ENCODE measurements at places on chromosomes 1 and 21.
A peak's percentile ranks its signal among the peaks of the same experiment; 100 is the strongest.

DNA sequence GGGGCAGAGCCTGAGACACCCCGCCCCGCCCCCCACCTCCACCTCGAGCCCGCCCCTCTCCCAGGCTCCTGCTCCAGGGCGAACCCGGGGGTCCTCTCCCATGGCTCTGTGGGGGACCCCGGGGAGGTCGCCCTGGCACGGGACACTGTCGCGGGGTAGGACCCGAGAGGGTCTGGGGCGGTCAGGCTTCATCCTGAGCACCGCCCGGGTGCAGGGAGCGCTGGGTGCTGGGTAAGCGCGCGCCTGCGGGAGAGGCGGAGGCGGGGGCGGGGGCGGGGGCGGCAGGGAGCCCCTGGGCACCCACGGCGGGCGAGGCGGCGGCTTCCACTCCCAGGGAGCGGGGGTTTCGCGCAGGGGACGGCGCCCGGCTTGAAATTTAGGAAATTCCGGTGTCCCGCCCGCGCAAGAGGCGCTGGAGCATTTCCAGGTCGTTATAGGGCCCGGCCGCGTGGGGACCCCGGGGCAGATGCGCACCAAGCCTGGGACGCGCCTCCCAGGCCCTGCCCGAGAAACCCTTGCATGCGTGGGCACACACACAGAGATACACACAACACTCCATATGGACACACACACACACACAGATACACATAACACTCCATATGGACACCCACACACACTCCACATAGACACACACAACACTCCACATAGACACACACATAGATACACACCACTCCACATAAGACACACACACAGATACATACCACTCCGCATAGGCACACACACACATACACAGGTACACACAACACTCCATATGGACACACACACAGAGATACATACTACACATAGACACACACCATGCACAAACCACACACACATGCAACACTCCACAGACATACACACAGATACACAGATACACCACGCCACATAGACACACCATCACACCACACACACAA, 48.7 kb upstream of the SLC19A1 start:
- no peak for DNase-seq

GRCh38 chr1:94590203-94591137, 48.9 kb upstream of the F3 start:
- no peak for DNase-seq

GRCh38 chr1:245126530-245126929, 28.3 kb upstream of the KIF26B start:
- no peak for DNase-seq

DNA sequence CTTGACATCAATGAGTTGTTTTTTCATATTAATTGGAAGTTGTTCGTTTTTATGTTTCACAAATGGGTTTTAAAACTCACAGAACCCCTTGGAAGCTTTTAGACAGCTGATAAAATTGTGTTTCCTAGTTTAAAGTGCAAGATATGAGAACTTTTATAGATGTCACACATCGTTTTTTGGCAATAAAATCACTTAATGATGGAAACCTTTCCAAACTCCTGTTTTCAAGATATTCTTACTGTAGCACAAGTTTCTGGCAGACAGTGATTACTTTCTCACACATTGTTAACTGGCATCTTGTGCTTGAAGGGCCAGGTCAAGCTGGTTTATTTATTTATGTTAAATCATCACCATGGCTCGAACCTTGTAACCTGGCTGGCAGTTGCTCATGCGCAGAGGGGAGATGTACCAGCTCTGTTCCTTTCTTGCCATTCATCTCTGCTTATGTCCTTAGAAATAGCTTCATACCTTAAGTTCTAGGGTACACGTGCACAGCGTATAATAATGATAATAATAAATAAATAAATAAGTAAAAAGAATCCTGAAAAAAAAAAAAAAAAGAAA, 10.2 kb upstream of the RCAN1 start:
- no peak for DNase-seq

- DNase-seq, result no peak
Measured at GRCh38 chr1:228305721-228306152, 97.9 kb downstream of the OBSCN start.

- no peak for DNase-seq
Measured at GRCh38 chr1:178004926-178005391, 35.1 kb upstream of the SEC16B start.

DNA sequence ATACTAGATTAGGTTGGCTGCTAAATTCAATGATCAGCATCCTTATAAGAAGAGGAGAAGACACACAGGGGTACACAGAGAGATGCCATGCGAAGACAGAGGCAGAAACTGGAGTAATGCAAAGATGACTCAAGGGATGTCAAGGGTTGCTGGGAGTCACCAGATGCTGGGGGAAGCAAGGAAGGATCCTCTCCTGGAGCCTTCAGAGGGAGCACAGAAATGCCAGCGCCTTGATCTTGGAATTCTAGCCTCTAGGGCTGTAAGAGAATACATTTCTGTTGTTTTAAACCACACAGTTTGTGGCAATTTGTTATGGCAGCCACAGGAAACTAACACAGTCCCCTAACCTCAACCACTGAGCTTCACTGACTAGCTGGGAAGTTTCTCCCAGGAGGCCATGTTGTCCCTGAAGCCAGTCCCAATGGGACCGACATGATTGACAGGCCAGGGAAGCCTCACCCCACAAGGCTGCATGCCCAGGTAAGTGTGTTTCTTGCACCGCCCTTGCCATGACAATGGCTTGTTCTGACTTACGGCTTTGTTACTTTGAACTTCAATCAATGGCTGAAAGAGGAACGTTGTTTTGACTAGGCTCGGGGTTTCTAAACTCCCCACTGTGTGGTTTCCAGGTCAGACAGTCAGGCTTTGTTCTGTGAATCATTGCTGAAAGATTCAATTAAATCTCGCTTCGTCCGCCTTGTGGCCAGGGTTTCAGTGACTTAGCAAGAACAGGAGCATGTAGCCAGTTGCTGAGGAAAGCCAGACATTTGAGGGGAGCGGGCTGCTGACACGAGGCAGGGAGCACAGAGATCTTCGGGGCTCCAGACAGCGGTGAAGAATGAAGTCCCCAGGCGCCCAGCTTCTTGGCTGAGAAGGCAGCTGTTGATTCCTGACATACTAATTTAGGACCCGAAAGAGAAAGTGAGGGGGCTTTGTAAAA, 62.3 kb downstream of the RUNX1 start:
- DNase-seq, result peak; percentile 28

DNA sequence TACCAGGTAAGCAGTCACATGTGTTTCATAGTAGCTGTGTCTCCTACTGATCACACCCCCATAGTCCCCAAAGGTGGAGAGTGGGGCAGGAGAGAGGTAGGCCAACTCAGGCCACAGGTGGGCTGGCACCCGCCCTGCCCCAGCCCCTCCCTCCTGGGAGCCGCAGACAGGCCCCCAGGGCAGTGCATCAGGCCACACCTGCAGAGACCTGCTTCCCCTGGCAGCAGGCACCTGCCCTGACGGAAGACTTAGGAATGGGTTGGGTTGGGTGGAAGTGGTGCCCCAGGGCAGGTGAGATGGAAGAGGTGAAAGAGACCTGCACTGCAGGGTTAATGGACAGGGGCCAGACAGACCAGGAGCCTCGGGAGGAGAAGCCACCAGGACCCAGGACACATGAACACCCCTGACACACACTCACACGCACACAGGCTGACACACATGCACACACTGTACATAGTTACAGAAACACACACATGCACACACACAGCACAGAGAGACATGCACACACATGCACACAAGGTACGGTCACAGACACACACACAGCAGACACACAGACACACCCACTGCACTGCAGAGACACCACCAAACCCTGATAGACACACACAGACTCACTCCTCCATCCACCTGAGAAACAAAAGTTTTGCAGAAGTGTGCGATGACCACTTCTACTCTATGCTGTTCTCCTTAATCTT, 1.7 kb upstream of the COL18A1 start:
- DNase-seq, result no peak

GRCh38 chr1:155514582-155515187, 47.9 kb downstream of the ASH1L start:
- no peak for DNase-seq

DNA sequence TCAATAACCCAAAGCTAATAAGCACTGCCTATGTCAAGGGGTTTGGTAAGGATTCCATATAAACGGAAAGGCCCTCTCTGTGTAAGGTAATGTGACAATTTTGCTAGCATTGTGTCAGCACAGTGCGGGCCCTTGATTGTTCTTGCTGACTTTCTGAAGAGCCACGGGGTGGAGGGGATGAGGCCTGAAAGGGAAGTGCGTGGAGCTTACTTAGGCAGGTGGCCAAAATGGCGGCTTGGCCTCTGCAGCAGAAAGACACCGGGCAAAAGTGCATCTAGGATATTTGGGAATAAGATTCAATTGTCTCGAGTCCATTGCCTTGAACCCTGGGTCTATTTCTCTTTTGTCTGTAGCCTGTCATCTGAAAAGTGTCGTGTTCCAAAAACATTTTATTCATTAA, 114.3 kb downstream of the TGFB2 start:
- no peak for DNase-seq

- no peak for DNase-seq
Measured at GRCh38 chr1:203888807-203889251, 27.4 kb downstream of the SNRPE start.

DNA sequence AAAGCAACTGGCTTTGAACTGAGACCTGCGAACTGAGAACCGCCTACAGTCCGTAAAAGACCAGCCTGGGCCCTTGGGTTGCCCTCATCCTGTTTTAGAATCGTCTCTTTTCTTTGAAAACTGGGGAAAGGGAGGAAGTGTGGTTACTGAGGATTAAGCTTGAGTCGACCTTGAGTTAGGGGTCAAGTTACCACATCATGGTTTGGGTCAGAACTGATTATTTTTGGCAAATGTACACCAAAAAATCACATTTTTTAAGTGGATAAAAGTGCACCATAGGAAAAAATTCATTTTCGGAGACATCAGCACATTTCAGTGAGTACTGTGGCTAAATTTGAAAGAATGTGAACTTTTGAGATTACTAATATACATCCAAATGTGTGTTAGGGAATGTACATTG, 76.9 kb upstream of the KAZN start:
- DNase-seq, result no peak

- DNase-seq, result no peak
Measured at GRCh38 chr1:47188791-47189785, 748 bp downstream of the PDZK1IP1 start.

DNA sequence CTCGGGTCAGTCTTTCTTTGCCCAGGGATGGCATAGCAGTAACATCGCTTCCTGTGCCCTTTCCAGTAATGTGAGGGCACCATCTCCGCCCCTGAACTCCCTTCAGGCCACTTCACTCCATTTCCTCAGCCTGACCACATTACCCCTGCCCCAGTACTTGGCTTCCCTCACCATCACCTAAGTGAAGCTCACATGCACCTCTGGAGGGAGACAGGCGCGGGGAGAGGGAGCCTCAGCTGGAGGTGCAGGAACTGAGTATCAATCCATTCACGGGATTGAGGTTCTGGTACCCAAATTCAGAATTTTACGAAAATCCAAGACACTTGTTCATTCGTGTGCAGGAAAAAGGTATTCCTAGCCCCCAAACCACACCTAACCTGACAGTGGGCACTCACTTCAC, 540.4 kb downstream of the KIF26B start:
- no peak for DNase-seq

GRCh38 chr1:3001471-3002348, 19.6 kb upstream of the ACTRT2 start:
- no peak for DNase-seq

DNA sequence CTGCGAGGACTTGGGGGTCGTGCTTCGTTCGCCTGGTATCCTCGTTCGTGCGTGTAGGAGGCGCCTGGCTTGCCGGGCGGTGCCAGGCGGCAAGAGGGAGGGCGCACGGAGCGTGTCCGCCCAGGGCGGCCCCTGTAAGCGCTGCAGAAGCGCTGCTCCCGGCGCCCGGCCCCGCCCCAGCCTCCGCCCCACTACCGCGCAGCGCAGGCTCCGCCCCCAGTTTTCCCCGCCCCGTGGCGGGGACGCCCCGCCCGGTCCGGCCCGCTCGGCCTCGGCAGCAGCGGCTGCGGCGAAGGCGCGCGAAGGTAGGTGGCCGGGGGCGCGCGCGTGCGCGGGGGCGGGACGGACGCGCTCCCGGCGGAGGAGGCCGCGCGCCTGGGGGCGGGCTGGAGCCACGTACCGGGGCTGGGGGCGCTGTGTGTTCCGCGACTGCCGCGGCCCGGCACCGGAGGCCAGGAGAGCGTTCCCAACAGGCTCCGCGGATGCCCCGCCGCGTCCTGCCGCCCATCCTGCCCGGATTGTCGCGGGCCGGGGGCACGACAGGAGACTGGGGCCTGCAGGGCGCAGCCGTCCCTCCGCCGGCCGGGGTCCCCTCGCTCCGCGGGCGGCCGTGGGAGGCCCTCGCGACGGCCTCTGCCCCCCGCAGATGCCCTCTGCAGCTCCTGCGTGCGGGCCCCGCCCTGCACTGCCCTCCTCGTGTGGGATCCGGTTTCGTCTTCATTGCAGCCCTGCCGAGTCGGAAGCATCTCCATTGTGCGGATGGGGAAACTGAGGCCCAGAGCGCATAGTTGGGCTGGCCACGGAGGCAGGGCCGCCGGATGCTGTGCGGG, 7.7 kb upstream of the CROCC start:
- peak; percentile 87 for DNase-seq

DNA sequence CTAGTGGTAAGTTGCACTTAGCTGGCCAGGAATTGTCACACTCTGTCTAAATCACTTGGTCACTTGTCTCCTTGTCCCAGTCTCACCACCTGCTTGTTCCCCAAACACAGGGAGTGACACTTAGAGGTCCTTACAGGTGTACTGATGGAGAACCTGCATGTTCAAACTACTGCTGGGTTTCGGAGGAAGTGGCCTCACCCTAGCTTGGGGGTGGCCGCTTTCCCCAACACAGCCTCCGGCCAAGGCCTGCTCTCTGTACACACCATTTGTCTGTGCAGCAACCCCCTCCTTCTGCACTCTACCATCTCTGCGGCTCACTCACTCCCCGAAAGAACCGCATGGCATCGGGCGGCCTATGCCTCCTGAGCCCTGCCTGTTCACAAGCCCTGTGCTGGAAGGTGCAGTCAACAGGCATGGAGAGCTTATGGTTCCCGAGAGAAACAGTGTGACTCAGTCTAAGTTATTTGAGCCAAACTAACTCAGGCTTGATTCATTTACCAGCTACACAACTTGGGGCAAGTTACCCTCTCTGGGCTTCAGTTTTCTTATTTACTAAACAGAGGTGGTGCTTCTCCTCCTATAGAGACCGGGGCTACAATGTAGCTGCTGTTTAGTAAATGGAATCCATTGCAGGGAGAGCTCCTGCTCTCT, 10.5 kb upstream of the SPRR4 start:
- DNase-seq, result no peak

- no peak for DNase-seq
Measured at GRCh38 chr1:226883630-226884029, 13.2 kb downstream of the PSEN2 start.

DNA sequence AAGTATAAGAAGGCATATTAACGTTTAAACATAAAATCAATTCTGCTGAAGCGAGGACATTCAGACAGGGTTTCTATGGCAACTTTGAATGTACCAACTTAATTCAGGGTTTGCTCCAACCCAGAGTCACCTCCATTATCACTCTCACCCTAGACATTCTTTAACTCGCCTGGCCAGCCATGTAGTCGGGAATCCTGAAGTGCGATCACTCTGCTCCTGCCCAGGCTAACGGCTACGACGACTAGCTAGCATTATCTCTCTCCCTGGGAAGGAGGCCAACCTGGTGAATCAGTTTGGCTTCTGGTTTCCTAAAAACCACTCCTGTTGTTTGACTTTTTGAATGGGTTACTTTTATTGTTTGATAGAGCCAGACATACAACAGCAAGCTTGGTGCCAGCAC, 38.9 kb upstream of the ZBTB18 start:
- no peak for DNase-seq

GRCh38 chr1:234716908-234717375, 107.0 kb upstream of the IRF2BP2 start:
- no peak for DNase-seq

- no peak for DNase-seq
Measured at GRCh38 chr1:9281908-9282695, 10.6 kb upstream of the SPSB1 start.

- DNase-seq, result no peak
Measured at GRCh38 chr1:191575746-191576145, 582.5 kb upstream of the RGS18 start.
